ENCODE measurements at places on chromosomes 5 and 9.

GRCh38 chr5:157150995-157151394 is 8.3 kb upstream of the MED7 start:
- no peak for DNase-seq

DNA sequence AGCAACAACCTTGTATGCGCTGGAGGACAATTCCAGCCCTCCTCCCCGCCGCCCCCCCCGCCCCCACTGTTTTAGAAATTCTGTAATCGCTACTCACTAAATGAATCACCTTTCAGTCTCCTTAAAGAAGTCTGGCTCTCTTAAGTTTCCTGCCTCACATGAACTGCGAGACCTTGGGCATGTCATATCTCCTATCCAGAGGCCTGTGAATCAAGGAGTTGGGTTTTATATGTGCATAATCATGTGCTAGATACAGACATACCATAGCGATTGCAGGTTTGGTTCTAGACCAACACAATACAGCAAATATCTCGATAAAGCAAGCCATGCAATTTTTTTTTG is 337 bp upstream of the DMAC1 start:
- DNase-seq, result no peak

DNA sequence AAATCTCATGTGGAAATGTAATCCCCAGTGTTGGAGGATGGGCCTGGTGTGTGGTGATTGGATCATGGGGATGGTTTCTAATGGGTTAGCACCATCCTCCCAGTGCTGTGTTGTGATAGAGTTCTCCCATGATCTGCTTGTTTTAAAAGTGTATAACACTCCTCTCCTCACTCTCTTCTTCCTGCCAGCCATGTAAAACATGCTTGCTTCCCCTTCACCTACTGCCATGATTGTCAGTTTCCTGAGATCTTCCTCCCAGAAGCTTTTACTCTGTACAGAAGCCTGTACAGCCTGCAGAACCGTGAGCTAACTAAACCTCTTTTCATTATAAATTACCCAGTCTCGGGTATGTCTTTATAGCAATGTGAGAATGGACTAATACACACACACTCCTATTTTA is 499.1 kb downstream of the RASEF start:
- no peak for DNase-seq

DNA sequence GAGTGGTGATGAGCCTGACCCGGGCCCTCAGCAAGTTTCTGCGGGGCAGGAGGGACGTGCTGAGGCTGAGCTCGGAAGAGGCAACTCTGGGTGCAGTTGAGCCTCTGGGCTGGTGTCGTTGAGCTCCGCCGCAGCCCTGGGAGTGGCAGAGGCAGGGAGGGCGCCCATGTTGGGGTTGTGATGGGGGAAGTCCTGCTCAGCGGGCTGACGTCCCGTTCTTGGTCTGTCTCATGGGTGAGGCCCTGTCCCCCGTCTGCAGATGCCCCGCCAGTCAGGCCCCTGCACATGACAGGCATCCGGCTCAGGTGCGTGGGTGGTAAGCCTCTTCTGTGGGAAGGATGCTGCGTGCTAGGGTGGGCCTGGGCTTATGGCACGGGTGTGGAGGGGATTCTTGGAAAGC is 64.3 kb downstream of the RXRA start:
- DNase-seq, result no peak

DNA sequence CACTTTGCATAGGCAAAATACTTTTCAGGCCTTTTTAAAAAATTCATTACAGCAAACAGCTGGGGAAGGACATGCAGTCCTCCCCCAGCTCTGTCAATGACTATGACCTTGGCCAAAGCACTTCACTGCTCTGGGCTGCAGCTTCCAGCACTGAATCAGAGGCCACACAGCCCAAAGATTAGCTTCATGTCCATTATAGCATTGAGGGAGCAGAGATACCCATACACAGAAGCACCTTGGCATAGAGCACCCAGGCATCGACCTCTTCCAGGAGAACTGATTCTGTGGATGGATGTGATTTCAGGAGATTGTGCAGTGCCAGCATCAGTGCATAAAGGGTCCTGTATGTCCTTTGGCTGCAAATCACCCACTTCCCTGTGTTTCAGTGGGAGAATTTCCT is 241.9 kb downstream of the MARCHF11 start:
- no peak for DNase-seq

Measured in DMS153 (cell line).